ENCODE measurements at places on chromosomes 16 and 17.

GRCh38 chr16:1259760-1260068, 3.8 kb downstream of the TPSD1 start:
- no peak for DNase-seq

DNA sequence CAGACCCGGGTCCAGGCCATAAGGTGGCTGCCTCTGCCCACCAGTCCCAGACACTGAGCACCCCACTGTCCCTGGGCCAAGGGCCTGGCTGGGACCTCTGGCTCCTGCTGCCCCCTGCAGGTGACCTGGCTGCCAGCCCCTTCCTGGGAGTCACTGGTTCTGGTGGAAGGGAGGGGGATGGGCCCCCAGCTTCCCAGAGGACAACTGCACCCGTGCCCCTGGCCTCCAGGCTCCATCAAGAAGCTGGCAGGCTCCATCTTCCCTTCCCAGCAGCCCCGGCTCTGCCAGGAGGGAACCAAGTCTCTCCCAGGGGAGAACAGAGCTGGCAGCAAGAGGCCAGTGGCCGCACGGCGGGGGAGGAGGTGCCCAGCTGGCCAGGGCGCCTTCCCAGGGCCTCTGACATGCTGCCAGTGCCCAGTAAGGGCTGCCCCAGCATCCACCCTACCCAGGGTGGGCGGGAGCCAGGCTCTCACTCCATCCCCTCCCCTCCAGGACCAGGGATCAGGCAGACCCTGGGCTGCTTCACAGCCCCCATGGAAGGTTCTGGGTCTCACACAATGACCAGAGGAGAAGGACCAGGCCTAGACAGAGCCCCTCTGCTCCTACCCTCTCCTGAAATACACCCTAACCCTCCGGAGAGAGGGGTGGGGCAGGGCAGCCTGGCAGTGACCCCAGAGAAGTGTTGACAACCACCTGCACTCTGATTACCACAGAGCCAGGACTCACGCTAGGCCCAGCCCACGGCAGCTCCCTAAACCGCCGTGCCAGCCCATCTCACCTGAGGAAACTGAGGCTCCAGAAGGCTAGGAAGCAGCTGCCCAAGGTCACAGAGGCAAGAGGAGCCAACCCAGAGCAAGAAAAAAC, 3.6 kb downstream of the CLUH start:
- DNase-seq, result no peak

DNA sequence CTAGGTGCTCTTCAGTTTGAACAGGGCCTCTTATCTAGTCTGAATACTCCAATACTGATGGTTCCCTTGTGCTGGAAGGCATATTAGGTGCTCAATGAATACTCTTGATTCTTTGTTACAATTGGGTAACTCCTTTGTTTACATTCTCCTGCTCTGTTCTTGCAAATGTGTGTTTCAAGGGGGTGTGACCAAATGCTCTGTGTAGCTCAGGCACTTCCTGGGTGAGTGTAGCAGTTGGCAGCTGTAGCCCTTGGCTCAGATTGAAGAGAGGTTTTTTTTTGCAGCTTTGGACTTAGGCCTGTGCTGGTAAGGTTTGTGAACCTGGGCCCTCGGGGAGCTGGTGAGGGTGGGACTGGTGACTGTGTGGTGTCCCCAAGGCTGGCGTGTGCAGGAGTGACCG, 20.2 kb downstream of the TBCD start:
- DNase-seq, result no peak

GRCh38 chr16:17037499-17037898, 433.3 kb downstream of the XYLT1 start:
- no peak for DNase-seq

DNA sequence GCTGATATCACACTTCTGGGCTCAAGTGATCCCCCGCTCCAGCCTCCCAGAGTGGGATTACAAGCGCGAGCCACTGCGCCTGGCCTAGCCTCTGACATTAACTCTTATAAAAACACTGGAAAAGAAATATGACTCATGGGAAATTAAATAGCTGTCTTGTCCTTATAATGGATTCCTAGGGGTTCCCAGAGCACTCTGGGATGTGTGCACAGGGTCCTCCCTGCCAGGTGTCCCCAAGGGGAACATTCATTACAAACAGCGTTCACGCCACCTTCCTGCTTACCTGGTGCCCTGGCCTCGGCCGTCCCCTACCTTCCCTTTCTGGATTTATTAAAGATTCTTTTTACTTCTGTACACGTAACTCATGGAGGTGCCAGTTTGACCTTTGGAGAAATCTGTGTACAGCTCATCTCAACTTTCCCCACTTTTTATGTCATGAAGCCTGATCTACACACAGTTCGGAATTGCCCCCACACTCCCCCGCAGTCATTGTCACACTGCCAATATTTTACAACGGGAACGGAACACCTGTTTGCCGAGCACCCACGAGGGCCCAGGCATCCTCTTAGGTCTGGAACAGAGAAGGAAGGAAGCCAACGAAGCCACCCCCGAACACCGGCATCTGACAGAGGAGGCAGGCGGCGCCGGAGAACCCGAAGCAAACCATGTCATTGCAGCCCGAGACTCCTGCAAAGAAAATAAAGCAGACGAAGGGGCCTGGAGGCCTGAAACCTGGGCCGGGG, 39.7 kb upstream of the MEAK7 start:
- no peak for DNase-seq

DNA sequence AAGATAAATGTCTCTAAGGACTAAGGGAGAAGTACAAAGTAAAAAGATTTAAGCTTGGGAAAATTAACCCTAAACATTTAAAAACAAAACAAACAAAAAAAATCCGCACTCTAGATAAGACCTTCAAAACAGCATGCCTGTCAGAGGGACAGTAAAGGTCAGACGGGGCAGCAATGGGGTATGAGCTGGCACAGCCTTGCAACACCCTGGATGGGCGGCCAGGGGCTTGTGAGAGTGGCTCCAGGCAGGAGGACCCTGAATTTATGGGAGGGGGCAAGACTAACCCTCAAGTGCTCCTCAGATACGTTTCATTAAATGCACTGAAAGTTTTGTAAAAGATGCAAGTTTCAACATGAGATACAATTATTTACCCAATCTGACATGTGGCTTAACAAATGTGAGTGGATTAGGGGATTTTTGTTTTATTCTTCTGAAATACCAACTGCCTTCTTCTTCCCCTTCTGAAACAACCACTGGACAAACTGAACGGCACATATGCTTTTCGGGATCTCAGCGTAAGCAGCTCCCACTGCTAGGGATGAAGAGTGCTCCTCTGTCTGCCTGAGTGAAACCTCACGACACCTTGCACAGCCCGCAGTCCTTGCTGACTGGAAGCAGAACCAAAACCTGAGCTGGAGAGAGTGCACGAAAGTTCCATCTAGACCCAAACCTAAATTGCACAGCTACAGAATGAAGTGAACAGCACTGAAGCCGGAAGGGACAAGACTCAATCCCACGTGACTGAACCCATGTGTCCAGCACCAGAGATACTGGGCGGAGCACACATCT, 128.4 kb downstream of the ANKRD11 start:
- DNase-seq, result peak; percentile 57

- DNase-seq, result peak; percentile 39
Measured at GRCh38 chr17:9729034-9729650, 62.2 kb downstream of the DHRS7C start.

DNA sequence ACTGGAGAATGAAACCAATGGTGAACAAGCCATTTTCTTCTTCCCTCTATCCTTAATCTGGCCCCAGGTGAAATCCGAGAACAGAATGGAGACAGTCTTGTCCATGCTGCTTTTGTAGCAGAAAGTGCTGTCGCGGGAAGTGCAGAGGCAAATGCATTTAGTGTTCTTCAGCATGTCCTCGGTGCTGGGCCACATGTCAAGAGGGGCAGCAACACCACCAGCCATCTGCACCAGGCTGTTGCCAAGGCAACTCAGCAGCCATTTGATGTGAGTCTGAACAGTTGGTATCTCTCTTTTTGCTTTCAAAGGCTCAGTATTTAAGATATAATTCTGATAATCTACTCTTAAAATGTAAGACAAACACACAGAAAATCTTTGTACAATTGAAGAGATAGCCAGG, 18.7 kb downstream of the UQCRC2 start:
- no peak for DNase-seq
